Cardiac muscle cell (in vitro differentiated cells and primary cell): ENCODE measurements at places on chromosomes 3 and 15. TPM values are rescaled to one million over a fixed set of nuclear protein-coding genes. Genes with fewer than 3 reads are reported as not detected.

Gene SMAD6
- 232 and 274 TPM in 2 replicates for total RNA-seq

Gene KLHL40
- total RNA-seq = 0.14 and 0.39 TPM in 2 replicates

DNA sequence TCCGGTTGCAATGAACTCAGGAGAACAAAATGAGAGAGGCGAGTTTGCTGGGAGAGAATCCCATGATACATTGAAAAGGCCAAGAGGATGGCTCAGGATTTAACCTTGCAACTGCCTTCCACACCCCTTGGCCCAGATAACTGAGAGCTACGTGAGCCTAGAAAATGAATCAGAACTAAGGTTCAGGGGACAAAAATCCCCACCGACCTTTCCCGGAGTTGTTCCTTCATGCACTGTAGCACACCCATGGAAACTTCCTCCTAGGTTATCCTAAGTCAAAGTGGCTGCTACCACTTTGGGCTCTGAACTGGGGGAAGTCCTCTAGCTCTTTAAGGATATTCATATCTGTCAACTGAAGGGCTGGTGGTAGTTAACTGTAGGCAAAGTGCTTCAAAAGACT, 58.3 kb upstream of the SLC4A7 start:
- DNase-seq = no peak

- DNase-seq = no peak
Measured at GRCh38 chr15:22936577-22937472, 43.3 kb downstream of the CYFIP1 start.

- peak; percentile 98 for DNase-seq
Measured at GRCh38 chr3:152258448-152259393, 10.0 kb upstream of the MBNL1 start.

GRCh38 chr3:66392966-66393332, 107.9 kb downstream of the LRIG1 start:
- DNase-seq = no peak

Gene MOBP
- total RNA-seq = not detected in 2 replicates

DNA sequence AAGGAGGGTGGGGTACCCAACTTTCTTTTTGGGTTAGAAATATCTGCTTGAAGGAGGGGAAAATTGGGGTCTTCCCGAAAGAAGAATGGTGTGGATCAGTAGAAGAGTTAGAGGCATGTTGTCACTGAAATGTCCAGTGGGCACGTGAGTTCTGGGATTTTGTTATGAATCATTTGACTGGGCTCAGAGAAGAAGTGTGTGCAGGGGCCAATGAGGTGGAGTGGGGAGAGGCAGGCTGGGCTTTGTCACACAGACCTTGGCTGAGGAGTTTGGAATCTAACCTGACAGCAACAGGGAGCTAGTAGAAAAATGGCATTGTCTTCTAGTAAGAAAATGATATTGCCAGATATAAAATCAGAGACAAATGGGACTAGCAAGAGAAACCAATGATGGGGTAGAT, 436.8 kb downstream of the MFSD1 start:
- no peak for DNase-seq

DNA sequence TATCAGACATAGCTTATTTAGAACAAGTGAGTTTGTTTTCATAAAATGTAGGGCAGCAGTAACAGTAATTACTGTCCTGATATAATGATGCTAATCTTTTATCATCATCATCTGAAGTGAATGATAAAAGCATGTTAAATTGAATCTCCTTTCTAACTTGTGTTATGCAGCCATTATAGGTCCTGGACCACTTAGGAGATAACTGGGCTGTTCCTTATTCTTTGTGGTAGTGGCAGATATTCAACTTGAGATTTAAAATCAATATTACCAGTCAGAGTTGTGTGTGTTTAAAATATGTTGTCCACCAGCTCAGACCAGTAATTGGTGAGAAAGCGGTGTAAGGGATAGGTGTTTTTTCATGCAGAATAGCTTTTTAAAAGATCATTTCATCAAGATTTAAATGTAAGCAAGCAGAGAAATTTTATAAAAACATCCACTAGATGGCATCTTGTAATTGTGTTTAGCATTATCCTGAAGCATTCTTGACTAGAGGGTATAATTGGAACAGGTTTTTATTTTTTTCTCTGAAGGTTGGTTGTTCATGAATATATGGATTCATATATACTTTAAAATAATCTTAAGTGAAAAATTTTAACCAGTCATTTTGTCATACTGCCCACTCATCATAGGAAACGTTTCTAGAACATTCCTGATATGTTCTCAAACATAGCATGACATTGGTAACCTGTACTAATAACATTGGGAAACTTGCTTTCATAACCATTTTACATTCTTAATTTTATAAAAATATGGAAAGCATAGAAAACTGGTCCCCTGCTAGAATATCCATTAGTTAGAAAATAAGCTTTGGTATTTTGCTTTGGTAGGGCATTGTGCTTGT, 153.9 kb downstream of the BBX start:
- peak; percentile 51 for DNase-seq

DNA sequence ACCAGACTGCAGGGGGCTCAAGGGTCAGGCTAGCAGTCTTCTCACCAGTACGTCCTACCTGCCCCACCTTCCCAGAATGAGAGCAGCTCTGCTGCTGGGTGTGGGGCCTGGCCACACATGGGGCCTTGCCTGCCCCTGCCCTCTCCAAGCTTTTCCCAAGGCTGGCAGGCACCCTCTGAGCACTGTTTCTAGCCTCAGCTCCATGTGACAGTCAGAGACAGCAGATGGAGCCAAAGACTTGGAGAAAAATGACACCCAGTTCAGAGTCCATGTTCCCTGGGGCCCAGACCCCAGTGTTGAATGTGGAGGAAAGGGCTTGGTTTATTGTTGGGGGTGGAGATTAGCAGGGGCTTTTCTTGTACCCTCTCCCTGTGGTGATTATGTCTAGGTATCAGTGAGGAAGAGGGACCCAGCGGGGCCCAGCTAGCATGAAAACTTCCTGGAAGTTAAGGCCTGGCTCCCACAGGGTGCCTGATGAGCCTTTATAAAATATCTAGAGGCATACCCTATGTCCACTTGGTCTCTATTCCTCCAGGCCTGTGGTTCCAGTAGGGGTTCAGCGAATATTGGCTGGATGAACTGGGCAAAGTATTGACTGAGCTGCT, 153.8 kb downstream of the EEFSEC start:
- DNase-seq = peak; percentile 7

Gene WDR93
- 0.06 and 0.70 TPM in 2 replicates for total RNA-seq

- no peak for DNase-seq
Measured at GRCh38 chr3:36219398-36219797, 160.9 kb upstream of the STAC start.

Gene HHATL
- total RNA-seq = 4.6 and 7.8 TPM in 2 replicates

Gene LSM3
- total RNA-seq = 5.9 and 11.2 TPM in 2 replicates

- no peak for DNase-seq
Measured at GRCh38 chr3:66592927-66593625, 92.3 kb upstream of the LRIG1 start.

Gene CEP19
- total RNA-seq = 2.9 and 5.0 TPM in 2 replicates
